ENCODE measurements at places on chromosomes 5 and 9.

DNA sequence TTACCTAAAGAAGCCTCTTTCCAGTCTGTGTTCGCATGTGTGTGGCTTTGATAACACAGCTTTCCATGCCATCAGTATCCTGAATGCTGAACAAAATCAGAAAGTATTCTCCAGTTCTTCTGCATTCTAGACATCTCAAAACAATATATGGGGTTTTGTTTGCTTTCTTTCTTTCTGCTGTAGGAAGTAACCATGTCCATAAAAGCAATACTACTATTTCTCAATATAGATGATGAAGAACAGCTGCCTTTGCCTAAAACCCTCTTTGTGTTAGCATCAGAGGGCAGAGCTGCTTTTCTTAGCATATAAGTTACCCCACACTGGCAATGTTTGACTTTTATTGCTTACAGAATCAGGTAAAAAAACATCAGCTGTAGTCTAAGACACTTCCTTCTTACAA lies 963.6 kb downstream of the CDH12 start:
- no peak for DNase-seq
- no peaks in the 10 kb centered on the region for H3K27me3 ChIP-seq
- no peak overlapping the region for H3K4me3 ChIP-seq

- no peak overlapping the region for H3K27ac ChIP-seq
- H3K4me3 ChIP-seq, result no peak overlapping the region
- H3K4me1 ChIP-seq, result peaks cover 52% of the 10 kb centered on the region
Observed at GRCh38 chr5:76811214-76811613, 7.6 kb upstream of the F2RL1 start.

DNA sequence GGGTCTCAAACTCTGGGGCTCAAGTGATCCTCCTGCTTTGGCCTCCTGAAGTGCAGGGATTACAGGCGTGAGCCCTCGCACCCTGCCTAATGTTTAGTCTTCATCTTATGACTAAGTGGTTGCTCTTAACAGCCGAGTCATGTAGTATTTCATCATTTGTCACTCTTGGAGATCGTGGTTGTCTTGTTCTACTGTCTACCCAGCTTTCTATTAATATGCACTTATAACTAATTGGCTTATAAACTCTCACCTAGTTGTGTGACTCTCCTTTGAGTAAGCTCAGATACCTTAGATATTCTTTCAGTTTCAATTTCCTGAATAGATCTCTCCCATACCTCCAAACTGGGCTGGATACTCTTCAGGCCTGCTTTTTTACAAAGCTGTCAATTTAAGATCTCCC lies 19.9 kb downstream of the SLC44A1 start:
- H3K27ac ChIP-seq, result no peak overlapping the region
- peaks cover 32% of the 10 kb centered on the region for H3K4me1 ChIP-seq
- no peak overlapping the region for H3K4me3 ChIP-seq
- no peak for DNase-seq
- H3K36me3 ChIP-seq, result no peaks in the 10 kb centered on the region

DNA sequence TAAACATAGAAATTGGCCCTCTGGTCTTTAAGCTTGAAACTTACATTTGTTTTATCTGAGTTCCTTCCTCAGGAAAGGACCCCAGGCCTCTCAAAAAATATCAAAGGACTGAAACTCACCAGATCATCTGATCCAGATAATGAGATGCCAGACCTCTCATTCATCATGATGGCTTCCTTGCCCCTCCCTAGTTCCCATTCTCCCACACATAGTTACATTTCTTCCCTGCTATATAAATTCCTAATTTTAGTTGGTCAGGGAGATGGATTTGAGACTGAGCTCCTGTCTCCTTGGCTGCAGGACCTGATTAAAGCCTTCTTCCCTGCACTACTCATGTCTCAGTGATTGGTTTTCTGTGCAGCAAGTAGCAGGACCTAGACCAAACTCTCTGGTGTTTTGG lies 119.4 kb upstream of the SPIN1 start:
- H3K36me3 ChIP-seq, result no peaks in the 10 kb centered on the region
- DNase-seq, result no peak
- no peaks in the 10 kb centered on the region for H3K27me3 ChIP-seq
- H3K4me3 ChIP-seq, result no peak overlapping the region
- H3K4me1 ChIP-seq, result peaks cover 25% of the 10 kb centered on the region

GRCh38 chr5:138263581-138263980 lies 10.8 kb downstream of the GFRA3 start:
- no peaks in the 10 kb centered on the region for H3K4me1 ChIP-seq
- H3K36me3 ChIP-seq, result no peaks in the 10 kb centered on the region
- peaks cover 4% of the 10 kb centered on the region for H3K27me3 ChIP-seq

GRCh38 chr9:97666907-97667686 lies 30.0 kb downstream of the XPA start:
- no peak overlapping the region for H3K4me3 ChIP-seq
- no peaks in the 10 kb centered on the region for H3K27me3 ChIP-seq
- peaks cover 95% of the 10 kb centered on the region for H3K36me3 ChIP-seq
- no peaks in the 10 kb centered on the region for H3K4me1 ChIP-seq
- no peak for DNase-seq

GRCh38 chr5:149419859-149420544 lies 40.9 kb upstream of the IL17B start:
- H3K36me3 ChIP-seq, result peaks cover 100% of the 10 kb centered on the region
- H3K4me1 ChIP-seq, result peaks cover 80% of the 10 kb centered on the region
- DNase-seq, result no peak
- no peaks in the 10 kb centered on the region for H3K27me3 ChIP-seq

GRCh38 chr5:175444060-175444904 lies at the start of gene DRD1:
DRD1 (minus strand) TSS chr5:175444182; CDS start chr5:175443099, 1,083 bp downstream.
- H3K36me3 ChIP-seq, result peaks cover 25% of the 10 kb centered on the region
- H3K4me1 ChIP-seq, result peaks cover 43% of the 10 kb centered on the region
- H3K27me3 ChIP-seq, result no peaks in the 10 kb centered on the region
- DNase-seq, result peak; percentile 92
- peak within 1 kb of the TSS; percentile 54 for H3K4me3 ChIP-seq

- no peak overlapping the region for H3K4me3 ChIP-seq
- DNase-seq, result no peak
- no peaks in the 10 kb centered on the region for H3K27me3 ChIP-seq
- H3K36me3 ChIP-seq, result no peaks in the 10 kb centered on the region
- peaks cover 35% of the 10 kb centered on the region for H3K4me1 ChIP-seq
- peak overlapping the region; percentile 27 for H3K27ac ChIP-seq
Observed at GRCh38 chr5:54388409-54388808, 67.1 kb upstream of the HSPB3 start.

- no peak overlapping the region for H3K4me3 ChIP-seq
- no peaks in the 10 kb centered on the region for H3K27me3 ChIP-seq
- DNase-seq, result peak; percentile 54
- peaks cover 30% of the 10 kb centered on the region for H3K4me1 ChIP-seq
- peak overlapping the region; percentile 87 for H3K27ac ChIP-seq
Observed at GRCh38 chr9:110016340-110016739, 191.6 kb downstream of the C9orf152 start.

- no peaks in the 10 kb centered on the region for H3K36me3 ChIP-seq
- no peak for DNase-seq
- H3K27me3 ChIP-seq, result peaks cover 17% of the 10 kb centered on the region
- H3K27ac ChIP-seq, result no peak overlapping the region
Observed at GRCh38 chr9:129435291-129435690, 185.6 kb downstream of the C9orf50 start.

DNA sequence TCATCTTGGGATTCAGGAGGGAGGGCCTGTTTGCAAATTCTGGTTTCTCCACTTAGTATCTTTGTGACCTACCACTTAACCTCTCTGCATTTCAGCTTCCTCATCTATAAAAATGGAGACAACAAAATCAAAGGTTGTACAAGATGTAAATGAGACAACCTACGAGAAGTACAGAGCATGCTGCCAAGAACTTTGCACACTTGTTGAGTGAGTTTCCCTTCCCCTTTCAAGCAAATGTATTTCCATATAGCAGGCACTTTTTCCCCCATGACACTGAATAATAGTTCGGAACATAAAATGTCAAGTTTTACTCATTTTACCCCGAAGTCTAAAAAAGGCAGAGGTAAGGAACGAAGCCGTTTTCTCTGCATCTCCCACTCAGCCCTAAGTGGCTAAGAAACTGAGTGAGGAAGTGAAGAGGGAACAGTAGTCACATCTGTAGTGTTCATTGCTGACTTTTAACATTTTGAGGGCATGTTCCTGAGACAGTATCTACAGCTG lies 159.0 kb downstream of the TLE1 start:
- DNase-seq, result no peak
- H3K27ac ChIP-seq, result peak overlapping the region; percentile 31
- no peak overlapping the region for H3K4me3 ChIP-seq
- peaks cover 37% of the 10 kb centered on the region for H3K4me1 ChIP-seq

DNA sequence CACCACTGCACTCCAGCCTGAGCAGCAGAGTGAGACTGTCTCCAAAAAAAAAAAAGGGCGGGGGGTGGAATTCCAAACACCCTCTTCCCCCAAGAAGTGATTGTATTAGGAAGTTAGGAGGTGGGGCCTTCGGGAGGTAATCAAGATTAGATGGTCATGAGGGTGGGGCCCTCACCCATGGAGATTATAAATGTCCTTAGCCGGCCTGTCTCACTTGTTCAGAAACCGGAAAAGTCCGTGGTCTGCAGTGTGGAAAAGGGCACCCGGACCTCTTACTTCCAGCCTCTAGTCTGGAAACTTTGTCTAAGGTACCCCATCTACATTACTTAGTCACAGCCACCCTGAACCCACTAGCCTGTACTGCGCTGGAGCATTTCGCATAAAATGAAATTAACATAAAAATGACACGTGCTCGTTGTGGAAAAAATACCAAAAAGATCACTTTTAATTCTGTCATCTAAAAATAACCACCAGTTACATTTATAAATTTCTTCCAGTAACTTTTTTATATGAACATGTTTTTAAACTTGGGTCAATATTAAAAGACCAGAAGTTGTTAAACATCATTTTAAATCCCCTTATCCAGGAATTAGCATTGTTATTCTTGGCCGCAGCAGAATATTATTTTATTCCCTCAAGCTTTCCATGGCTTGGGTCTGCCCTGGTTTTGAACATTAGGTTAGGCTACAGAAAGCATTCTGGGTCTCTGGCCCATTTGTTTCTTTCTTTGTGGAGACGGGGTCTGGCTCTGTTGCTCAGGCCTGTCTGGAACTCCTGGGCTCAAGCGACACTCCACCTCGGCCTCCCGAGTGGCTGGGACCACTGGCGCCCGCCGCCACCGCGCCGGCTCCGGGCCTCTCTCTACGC lies 1.2 kb upstream of the CKS2 start:
- H3K4me1 ChIP-seq, result peaks cover 15% of the 10 kb centered on the region
- DNase-seq, result no peak
- H3K4me3 ChIP-seq, result peak overlapping the region; percentile 64
- peaks cover 35% of the 10 kb centered on the region for H3K36me3 ChIP-seq

DNA sequence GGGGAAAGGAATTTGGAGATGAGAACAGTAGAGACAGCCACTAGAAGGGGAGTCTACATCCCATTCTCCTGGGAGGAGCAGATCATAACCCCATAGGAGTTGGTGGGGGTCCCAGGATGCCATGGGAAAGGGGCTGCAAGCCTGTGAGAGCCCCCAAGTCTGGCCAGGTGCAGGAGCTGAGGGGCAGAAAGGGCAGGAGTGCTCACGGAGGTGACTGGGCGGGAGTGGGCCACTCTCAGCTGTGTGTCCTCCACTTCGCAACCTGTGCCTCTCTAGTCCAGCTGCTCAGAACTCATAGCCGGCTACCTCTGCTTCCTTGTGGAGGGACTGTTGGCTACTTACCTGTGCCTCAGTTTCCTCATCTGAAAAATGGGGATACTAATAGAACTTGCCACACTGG lies 263.9 kb downstream of the FSTL4 start:
- H3K4me1 ChIP-seq, result no peaks in the 10 kb centered on the region
- H3K4me3 ChIP-seq, result no peak overlapping the region
- peaks cover 9% of the 10 kb centered on the region for H3K27me3 ChIP-seq
- no peaks in the 10 kb centered on the region for H3K36me3 ChIP-seq
- H3K27ac ChIP-seq, result no peak overlapping the region
- no peak for DNase-seq

GRCh38 chr5:56409331-56410190 lies 176.4 kb upstream of the ANKRD55 start:
- DNase-seq, result no peak
- peaks cover 13% of the 10 kb centered on the region for H3K4me1 ChIP-seq
- no peaks in the 10 kb centered on the region for H3K27me3 ChIP-seq
- H3K27ac ChIP-seq, result no peak overlapping the region
- no peak overlapping the region for H3K4me3 ChIP-seq
- H3K36me3 ChIP-seq, result no peaks in the 10 kb centered on the region

DNA sequence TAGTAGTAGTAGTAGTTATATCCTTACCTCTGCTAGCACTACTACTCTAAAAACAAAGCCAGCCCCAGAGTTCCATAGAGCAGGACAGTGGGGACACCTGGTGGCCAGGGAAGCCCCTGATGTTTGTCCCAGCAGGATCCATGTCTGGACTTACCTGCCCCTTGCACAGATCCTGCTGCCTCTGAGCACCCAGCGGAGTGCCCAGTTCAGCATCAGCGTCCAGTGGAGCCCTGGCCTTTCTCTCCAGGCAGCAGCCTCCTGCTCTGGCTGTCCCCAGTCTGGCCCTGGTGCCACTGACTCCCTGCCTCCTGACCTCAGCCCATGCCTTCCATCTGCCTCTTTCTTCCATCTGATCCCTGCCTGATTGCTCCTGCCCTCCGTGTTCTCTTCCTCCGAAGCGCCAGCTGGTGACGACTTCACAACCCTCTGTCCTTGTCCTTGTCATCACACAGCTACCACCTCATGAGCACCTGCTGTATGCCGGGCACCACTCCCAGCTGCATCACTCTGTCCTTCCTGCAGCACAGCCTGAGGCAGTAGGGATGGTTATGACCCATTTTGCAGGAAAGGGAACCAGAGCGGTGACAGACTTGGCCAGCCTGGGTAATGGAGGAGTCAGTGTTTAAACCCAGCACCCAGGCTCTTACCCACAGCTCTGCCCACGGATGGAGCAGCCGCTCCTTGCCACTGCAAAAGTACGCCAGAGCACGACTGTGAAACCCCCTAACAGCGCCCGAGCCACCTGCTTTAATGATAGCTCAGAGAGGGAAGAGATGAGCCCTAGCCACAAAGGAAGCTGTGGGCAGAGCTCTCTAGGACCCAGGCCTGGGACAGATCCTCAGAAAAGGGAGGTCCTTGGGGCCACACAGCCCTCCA lies 11.5 kb downstream of the SARDH start:
- no peaks in the 10 kb centered on the region for H3K36me3 ChIP-seq
- no peak overlapping the region for H3K4me3 ChIP-seq
- peaks cover 16% of the 10 kb centered on the region for H3K27me3 ChIP-seq

GRCh38 chr5:145743396-145744061 lies 91.6 kb downstream of the PRELID2 start:
- no peak for DNase-seq
- H3K36me3 ChIP-seq, result no peaks in the 10 kb centered on the region
- no peaks in the 10 kb centered on the region for H3K27me3 ChIP-seq
- H3K4me1 ChIP-seq, result no peaks in the 10 kb centered on the region
- H3K27ac ChIP-seq, result no peak overlapping the region
